ENCODE measurements at places on chromosomes 2 and 18.

DNA sequence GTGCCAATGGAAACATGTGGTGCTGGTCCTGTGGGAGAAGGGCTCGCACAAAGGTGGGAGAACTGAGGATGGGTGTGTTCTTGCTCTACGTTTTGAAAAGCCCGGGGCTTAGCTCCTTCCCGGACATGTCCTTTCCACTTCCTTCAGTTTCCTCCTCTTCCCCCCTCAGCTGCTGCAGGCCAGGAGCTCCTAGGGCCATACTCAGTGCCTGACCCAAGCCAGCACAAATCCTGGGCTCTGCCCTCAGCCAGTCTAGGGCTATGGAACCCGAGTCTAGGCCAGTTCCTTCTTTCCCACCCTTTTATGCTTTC is 1.4 kb upstream of the SIX2 start:
- DNase-seq: no peak

- no peak for DNase-seq
Observed at GRCh38 chr2:196486146-196486545, 153.4 kb upstream of the CCDC150 start.

DNA sequence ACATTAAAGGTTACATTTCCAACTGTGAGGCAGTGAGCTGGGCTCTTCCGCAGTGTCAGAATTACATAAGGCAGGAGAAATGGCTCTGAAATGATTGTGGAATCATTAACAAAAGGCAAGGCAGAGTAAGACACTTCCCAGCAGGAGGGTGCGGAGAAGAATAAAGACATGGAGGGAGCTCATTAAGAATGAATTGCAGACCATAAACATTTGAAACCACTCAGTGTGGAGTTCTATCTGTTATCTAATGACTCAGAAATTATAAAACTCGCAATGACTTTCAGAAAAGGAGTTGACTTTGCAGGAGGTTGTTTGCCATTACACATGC is 77.0 kb downstream of the SMIM21 start:
- DNase-seq: peak; percentile 58

- peak; percentile 32 for DNase-seq
Observed at GRCh38 chr2:197777823-197778407, 7.2 kb downstream of the BOLL start.

DNA sequence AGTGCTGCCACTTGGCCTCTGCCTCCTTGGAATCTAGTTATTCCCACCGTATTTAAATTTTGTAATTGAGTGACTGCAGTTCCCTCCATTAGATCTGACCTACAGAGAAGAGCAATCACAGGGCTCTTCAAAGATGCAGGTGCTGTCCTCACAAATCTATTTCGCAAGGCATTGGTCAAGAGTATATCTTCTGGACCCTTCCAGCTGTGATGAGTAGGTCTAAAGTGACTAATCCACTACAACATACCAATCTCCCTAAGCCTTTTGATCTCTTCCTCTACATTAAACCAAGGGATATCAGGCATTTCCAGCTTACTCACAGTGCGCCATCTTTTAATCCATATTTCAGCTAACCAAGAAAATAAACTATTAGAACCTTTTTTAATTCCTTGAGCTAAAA is 65.1 kb upstream of the COL3A1 start:
- no peak for DNase-seq

DNA sequence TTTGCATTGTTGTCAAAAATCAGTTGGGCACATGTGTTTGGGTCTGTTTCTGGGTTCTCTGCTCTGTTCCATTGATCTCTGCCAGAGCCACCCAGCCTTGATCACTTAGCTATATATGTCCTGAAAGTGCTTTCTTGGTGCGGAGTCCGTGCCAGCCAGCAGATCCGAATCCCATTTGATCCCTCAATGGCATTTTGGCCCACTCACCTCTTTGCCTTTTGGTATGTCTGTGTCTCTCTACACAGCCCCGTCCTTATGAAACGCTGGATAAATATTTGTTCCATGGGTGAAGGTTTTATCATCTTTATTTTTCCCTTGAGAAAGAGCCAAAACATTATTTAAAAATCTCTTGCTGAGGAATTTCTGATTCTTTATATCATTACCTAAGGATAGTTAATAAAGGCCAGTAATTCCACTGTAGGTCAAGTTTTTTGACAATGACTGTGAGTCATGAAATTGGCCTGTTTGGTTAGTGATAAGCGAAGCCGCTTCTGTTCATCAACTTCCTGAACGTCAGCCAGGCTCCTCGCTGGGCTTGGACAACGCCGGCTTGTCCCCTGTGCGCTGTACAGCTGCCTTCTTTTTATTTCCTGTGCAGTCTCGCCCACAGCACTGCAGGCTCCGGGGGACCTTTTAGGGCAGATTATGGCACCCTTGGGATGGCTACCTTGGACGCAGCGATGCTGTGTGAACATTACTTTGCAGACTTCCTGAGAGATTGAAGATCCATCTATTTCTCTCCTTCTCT is 24.9 kb downstream of the MTCL1 start:
- DNase-seq: peak; percentile 85

- no peak for DNase-seq
Observed at GRCh38 chr18:36215577-36215976, 28.3 kb downstream of the MOCOS start.

GRCh38 chr2:224666951-224667553 is 49.1 kb downstream of the CCDC195 start:
- DNase-seq: no peak

DNA sequence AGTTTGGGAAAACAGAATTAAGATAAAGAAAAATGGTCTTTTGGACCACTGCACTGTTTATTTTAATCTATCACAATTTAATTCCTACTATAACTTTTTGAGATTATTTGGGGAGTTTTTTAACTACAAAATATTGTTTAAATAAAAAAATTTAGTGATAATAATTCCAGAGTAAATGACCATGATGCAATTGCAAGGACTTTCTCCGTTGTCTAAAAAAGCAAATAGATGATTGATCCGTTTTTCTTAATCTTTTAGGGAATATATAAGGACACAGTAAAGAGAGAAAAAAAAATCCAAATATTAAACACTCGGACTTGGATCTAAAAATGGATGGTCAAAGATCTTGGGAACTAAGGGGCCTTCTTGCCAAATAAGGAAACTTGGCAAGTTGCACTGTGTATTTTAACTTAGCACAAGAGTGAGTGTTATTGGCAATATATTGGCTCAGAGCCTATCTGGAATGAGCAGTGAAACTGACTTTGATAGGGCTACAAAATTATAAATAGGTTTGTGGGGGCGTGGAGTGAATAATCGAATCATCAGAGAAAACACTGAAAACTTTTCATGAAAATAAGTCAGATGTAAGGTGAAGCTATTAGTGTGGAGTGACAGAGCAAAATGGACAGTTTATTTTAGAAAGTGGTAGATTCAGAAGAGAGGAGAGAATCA is 2.0 kb downstream of the MAP3K20 start:
- DNase-seq: no peak

DNA sequence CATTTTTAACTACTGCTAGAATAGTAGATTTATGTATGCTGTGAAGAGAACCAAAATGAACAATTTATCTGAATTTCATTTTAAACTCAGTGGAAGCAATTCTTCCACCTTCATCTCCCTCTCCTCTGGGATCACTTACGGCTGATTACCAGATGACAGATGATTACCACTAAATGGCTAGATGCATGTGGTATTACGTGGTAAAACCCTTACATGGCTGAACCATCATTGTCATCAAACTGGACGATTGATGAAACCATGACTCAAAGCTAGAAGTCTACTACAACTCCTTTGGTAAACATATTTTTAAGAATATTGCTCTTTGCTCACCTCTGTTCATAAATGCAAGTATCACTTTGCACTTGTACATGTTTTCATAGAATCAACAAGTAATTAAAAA is 48.5 kb upstream of the DOCK10 start:
- no peak for DNase-seq

DNA sequence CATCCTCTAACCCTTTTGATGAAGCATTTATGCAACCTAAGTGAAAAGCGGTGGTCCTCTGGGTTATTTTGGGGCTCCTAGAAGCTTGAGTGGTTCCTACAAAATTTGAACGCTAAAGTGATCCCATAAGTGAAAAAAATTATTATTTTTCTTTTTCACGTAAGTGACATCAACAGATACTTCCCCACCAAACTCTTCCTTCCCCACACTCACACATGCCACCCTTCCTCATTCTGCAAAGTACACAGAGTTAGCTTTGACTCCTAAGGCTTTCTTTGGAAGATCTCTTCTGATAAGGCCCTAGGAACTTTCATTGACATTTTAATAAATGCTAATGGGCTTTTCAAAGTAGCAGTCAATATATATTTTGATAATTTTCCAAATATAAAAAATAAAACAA is 109.7 kb downstream of the DOCK10 start:
- no peak for DNase-seq

GRCh38 chr2:219440388-219441256 is 6.0 kb downstream of the SPEG start:
- DNase-seq: no peak

DNA sequence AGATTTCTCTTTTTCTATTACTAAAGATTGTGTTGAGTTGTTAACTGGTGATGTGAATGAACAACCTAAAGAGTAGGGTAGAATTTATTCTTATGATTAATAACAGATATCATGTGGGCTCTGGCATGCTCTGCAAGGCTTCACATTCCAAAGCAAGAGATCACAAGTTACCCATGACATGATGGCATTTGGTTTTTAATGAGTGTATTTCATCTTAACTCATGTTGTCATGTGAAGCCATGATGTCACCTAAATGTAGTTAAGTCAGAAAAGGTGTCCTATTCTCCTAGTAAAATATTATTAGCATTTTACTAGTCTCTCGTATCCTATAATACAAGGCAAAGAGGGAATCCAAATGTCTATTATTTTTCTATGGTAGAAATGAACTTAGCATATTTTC is 678.0 kb downstream of the ARHGAP15 start:
- DNase-seq: no peak

GRCh38 chr18:13710414-13710831 is 15.9 kb downstream of the FAM210A start:
- DNase-seq: peak; percentile 85

- no peak for DNase-seq
Observed at GRCh38 chr2:23107327-23107941, 277.5 kb upstream of the KLHL29 start.

- DNase-seq: no peak
Observed at GRCh38 chr2:175834477-175834876, 167.6 kb downstream of the LNPK start.

DNA sequence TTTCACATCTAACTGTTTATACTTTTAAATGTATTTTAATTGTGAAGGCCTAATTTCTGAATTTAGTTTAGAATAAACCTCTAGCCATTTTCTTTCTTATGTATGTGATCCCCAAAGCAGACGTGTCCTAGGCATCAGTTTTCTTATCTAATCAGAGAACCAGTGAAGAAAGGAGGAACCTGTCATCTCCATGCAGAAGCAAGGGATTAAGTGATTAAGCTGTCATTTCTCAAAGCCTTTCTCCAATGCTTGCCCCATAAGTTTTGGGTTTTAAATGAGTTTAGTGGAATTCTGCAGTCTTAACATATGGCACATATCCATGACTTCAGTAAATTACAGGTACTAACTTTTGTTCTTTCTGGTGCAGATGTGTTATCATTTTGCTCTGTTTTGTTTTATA is 190.4 kb downstream of the PLCL1 start:
- DNase-seq: no peak

DNA sequence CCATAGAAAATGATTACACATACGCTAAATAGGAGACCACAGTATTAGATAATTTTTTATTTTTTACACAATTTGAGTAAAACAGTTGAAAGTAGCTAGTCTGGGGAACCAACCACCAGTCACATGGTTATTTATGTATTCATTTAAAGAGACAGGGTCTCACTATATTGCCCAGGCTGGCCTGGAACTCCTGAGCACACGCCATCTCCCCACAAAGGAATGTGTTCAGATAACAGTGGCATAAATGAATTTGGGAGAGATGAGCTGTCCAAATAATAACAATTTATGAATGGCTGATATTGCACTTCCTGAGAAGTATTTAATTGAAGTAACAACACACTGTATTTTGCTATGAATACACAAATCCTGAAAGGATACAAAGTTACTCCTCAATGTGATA is 39.7 kb downstream of the KIDINS220 start:
- no peak for DNase-seq

- DNase-seq: no peak
Observed at GRCh38 chr18:44777457-44778192, 96.9 kb downstream of the SETBP1 start.
